ENCODE measurements at places on chromosomes 6 and 20.

DNA sequence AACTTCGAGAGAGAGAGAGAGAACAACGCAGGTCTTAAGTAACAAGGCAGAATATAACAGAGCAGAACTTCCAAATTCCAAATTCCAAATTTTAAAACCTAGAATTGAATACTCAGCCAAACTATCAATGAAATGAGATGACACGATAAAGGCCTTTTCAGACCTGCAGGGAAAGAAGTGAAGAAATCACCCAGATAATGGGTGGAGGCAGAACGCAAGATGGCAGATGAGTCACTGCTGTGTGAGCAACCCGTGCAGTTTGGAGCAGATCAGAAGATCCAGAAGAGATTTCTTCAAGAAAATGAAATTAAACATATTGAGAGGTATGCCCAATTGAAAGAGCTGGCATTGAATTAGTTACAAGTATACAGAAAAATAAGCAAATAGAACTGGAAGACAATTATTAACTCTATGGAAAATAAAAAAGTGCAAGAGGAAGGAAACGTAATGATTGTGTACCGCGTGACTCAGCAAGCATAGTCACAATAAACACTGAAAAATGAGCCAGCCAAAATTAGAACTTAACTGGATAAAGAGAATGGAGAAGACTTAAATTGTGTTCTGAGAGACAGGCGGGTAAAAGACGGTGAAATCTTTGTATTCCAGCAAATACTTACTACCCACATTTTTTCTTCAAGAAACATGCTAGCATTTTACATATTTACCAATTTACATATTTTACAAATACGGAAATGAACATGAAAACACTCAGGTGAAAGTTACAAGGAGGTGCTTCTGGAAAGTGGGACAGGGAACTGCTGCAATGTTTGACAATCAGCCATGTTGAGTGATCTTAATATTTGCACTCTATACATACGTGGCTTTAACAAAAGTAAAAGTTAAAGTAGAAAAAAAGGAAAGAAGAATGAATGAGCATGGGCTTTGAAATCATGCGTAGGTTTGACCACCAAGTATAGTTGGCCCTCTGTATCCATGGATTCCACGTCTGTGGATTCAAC lies 87.9 kb upstream of the CDYL start:
- no peak for DNase-seq

DNA sequence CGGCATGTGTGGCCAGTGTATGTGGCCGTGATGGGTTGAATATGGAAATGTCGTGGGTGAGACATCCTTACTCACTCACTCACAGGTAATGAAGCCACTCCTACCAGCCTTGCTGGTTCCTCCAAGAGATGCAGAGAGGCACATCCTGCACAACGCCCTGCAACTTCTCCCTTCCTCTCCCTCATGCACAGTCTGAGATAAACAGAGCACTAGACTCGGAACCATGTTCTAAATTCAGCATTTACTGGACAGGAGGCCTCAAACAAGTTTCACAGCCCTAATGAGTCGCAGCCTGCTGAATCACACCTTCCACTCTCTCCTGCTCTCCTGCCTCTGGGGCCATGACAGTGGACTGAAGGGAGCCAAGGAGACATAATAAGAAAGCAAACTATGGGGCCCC lies 91.2 kb downstream of the ISM1 start:
- no peak for DNase-seq

DNA sequence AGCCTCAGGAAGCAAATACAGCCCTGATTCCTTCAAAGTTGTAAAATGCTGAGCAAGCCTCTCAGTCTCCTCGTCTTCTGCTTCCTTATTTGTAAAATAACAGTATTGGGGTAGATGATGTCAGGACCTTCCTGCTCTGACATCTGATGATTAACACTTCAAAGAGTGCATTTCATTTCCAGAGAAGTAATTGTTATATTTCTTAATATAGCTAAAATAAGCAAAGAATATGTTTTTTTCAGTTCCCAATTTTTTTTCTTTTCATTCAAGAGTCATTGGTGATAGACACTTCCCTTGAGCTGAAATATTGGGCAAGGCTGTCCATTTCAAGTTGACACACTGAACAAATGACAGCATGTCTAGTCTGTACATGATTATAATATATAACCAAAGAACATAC lies 53.4 kb downstream of the SLX4IP start:
- DNase-seq = no peak

- no peak for DNase-seq
Measured at GRCh38 chr20:9126527-9126926, 57.6 kb downstream of the PLCB4 start.

GRCh38 chr6:169426611-169427010 lies 173.0 kb upstream of the THBS2 start:
- DNase-seq = no peak

- DNase-seq = no peak
Measured at GRCh38 chr6:134003542-134003951, 48.9 kb downstream of the SLC2A12 start.

GRCh38 chr6:128932061-128932460 lies 49.1 kb downstream of the LAMA2 start:
- DNase-seq = no peak

DNA sequence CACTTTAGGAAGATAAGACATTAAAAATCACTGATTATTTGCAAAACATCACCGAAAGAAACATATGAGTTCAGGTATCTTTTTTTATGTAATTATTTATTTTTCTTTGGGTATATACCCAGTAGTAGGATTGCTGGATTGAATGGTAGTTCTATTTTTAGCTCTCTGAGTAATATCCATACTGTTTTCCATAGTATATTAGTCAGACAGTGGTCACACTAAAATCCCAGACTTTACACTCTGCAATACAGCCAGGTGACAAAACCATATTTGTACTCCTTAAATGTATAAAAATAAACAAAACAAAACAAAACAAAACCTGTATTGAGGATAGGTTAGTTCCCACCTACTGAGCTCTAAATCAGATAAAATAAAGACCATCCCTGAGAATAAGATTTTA lies 1024.3 kb upstream of the EYS start:
- no peak for DNase-seq

DNA sequence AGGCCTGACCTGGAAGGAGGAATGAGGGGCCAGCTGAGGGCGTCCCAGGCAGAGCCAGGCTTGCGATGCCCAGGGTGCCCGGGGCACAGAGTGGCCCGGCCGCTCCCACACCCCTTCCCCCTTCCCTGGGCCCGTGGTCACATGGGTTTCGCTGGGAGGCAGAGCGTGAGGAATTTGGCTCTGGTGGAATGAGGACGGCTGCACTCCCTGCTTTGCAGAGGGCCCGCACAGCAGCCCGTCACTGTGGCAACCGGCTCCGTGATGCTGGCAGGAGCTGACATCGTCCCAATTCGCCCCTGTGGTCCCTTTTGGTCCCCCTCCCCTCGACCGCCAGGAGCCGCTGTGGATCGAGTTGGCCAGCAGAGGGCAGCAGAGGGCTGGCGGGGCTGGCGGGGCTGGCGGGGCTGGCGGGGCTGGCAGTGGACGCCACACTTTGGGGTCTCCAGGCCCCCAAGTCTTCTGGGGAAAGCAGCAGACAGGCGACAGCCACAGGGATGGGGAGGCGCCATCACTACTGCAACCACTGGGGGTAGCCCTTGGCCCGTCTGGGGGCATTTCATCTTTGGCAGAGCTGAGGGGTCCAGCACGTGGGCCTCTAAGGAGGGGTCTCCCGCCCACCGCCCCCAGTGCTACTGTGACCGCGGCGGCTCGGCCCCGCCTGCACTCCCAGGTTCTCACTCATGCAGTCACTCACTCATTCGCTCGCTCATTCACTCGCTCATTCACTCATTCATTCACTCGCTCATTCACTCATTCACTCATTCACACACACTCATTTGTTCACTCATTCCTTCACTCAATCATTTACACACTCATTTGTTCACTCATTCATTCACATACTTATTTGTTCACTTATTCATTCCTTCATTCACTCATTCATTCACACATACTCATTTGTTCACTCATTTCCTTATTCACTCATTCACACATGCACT lies 49.7 kb upstream of the BHLHE23 start:
- peak; percentile 20 for DNase-seq

GRCh38 chr6:42512579-42512978 lies 51.2 kb upstream of the UBR2 start:
- DNase-seq = no peak

GRCh38 chr6:64185621-64186020 lies 550.0 kb downstream of the PHF3 start:
- no peak for DNase-seq

DNA sequence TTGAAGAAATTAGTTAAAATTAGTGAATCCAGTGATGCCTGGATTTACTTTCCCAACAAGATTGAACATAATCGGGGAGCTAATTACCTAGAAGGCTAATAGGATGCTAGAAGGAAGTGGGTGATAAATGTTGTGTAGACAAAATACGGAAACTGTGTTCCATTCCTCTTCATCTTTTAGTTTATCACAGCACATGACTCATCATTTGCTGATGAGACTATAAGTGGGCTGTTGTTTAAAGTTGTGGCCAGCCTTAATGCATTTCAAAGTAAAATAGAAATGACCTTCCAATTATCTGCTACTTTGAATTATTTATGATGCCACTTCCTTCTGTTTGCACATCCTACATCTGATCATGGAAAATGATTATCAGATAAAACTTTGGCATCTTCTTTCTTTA lies 43.4 kb downstream of the OGFRL1 start:
- DNase-seq = no peak

GRCh38 chr6:25875563-25875905 lies 1.5 kb upstream of the SLC17A3 start:
- DNase-seq = no peak

DNA sequence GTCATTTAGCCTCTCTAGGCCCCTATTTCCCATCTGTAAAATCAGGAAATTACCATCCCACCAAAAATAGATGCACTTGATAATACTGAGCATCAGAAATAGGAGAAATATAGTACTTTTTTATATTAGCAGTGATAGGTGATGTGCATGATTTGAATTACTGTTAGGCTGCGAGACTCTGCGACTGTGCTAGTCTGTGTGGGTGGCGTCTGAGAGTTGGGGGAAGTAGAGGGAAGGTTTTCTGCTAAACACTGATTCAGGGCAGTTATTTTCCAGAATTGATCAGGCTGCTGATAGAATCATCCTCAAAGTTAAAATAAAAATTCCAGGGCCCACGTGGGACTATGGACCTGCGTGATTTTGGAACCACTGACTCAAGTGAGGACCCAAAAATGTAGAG lies 60.4 kb upstream of the ARMH2 start:
- DNase-seq = no peak

DNA sequence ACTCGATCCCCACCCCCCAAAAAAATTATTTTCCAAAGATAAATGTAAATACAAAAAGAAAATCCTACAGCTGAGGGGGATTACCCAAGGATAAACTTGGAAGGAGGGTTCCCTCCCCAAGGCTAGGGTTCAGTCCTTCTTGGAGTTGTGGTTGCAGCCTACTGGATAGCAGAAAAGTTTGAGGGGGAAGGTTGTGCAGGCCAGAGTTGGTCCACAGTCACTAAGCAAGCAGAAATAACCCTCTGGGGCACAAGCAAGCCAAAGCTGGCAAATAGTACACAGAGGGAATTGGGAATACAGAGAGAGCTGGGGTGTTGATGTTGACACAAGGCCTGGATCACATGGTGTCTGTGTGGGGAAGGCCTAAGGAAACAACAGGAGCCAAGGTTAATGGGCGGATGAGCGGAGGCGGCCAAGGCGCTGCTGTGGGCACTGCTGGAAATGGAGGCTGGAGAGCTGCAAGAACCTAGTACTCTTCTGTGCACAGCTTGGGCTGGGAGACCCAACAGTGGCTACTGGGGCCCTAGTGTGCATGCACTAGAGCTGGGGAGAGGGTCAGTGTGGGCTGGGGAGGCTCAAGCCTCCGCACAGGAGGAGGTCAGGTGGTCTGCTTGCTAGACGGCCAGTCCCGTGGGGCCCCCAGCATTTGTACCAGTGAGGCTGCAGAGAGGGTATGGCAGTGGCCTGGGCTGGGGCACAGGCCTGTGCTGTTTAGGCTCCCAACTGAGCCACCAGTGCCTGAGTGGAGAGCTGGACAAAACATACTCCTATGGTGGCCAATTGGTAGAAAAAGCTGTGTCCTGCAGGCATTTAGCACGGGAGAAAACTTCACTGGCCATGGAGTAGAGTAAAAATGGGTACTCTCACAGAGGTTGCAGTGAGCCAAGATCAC lies 5.5 kb upstream of the SNRPB start:
- DNase-seq = no peak

DNA sequence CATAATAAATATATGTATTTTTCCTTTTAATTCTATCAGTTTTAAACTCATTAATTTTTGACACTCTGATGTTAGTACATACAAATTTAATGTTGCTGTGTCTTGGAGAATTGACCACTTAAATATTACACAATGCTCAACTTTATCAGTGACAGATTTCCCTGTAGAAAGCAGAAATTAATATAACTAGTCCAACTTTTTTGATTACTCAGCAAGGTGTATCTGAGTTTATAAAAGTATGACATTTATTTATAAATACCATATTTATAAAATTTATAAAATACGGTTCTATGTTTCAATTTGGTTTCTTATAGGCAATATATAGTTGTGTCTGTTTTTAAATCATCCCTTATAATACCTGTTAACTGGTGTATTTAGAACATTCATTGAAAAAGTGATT lies 350.0 kb upstream of the EYS start:
- DNase-seq = no peak

GRCh38 chr6:114007516-114007915 lies 36.6 kb upstream of the HDAC2 start:
- no peak for DNase-seq

GRCh38 chr6:163413345-163414116 lies 987 bp upstream of the QKI start:
- peak; percentile 80 for DNase-seq

- no peak for DNase-seq
Measured at GRCh38 chr20:59598625-59599310, 5.6 kb upstream of the PHACTR3 start.

- no peak for DNase-seq
Measured at GRCh38 chr20:39851459-39851858, 837.6 kb downstream of the MAFB start.

DNA sequence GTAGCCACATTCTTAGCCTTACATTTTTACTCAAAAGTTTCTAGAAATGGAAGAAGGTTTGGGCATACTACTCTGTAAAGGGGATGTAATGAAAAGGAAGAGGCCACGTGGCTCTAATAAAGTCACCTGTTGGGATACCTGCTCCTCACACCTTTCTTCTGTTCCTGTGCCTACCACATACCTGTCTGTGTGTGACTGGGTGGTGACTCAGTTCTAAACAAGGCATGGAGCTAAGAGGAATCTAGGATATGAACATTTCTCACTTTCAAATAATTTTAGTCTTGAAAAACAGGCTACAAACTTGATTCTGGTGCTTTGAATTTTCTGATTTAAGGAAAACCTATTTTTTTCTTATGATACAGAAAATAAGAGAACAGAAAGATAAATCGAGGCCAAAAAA lies 363.6 kb downstream of the RFPL4B start:
- no peak for DNase-seq

DNA sequence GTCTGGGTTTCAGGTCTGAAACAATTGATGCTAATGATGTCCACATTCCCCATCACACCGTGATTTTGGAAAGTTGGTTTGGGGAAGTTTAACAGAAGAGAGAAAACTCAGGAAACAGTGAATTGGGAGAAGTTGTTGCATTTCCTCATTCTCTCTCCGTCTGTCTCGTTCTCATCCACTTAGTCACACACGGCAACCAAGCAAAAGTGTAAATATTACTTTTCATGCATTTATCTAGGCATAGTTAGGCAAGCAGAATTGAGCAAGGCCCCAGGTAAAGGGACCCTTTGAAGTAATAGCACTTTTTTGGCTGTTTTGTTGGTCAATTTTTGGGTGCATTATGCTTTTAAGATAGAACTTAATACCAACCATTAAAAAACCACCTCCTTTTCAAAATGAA lies 137.0 kb upstream of the SULF2 start:
- DNase-seq = no peak

GRCh38 chr20:5489601-5490000 lies 172.8 kb upstream of the PROKR2 start:
- no peak for DNase-seq

- no peak for DNase-seq
Measured at GRCh38 chr20:3755814-3756480, 11.6 kb downstream of the ADISSP start.
